SIG-M5 (cell line): ENCODE measurements at places on chromosomes 5 and 9.
A peak's percentile ranks its signal among the peaks of the same experiment; 100 is the strongest.

GRCh38 chr9:89655990-89656657 is 51.3 kb downstream of the GADD45G start:
- DNase-seq, result no peak

DNA sequence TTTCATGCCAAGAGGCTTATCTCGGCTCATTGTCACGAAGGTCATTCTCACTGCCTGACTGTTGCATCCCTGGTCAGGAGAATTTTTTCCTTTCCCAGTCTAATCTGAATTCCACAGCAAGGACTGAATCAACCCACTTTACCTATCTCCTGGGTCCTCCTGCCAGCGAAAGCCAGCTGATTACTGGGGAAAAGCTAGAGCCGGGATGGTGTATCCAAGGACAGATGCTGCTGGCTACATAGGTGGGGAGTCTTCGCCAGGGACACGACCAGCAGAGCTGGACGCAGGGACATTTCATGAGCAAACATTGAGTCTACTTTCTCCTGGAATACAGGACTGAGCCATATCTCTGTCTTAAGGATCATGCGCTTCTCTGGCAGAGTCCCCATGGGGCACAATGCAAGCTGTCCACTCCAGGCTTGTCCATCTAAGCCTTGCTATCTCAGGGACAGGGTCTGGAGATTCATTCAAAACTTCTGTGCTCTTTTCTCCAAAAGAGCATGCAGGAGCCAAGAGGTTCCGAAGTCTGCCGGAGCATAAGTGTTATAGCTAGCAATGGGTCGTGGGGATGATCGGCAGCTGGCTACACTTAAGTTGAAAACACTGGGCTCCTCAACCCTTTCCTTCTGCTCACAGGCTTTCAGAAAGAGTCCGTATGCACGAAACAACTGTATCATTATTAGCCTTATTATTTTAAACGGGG is 6.5 kb upstream of the HAND1 start:
- DNase-seq, result no peak

DNA sequence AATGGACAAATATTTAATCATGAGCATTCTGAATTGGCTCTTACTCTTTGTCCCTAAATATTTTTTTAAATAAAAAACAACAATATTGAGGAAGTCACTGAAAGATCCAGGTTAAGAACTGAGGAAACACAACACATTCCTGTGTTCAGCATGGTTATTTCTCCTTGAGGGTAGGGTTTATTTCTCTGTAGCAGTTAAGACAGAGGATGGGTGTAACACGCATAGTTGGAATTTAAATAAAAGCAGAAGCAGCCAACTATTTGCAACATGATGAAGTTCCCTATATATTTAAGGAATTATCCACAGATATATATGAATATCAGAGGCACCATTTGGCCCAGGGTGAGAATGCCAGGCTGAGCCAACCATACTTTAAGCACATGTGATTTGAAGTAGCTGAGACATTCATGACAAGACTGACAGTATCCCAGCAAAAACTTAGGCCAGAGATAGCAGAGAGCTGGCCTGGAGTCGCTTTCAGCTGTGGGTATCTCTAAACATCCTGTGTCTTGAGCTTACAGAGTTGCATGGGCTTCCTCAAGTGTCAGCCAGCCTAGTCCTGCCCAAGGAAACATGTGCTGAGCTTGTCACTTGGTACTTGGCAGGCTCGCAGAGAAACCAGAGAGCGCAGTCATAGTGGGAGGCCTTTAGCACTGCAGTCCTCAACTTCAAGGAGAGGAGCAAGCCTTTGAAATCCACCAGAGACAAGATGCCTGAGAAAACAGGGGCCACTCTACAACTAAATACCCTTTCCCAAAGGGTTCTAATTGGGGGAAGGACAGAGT is 43.6 kb downstream of the SEMA5A start:
- DNase-seq, result no peak

DNA sequence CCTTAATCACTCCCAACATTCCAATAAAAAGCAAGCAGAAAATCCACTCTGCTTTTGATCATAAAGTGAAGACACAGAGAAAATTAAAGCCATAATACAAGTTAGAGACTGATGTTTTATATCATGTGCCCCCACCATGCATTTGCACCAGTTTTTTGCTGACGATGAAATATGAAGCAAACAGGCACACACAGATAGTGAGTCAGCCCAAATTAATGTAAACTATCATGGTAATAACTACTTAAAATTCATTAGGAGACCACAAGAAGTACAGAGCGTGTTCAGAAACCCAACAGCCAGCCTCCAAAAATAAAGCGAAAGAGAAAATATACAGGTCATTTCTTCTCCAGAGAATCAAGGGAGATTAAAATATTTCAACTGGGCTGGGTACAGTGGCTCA is 46.4 kb upstream of the KDM4C start:
- DNase-seq, result no peak

DNA sequence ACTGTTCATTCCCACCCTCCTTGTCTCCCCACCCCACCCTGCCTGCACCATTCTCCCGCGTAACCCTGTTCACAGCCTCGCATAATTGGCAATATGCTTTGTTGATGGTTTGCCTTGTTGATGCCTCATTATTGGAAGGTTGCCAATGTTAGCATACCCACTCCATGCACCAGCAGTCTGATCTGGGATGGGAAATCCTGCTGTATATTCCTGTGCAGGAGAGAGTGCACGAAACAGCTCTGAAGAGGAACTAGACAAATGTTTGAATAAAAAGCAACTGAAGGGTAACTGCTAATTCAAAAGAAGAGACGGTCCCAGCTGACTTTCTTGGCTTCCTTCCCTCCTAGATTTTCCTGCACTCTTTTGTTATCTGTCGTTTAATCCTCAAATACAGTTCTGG is 271.7 kb upstream of the TLE4 start:
- no peak for DNase-seq

- DNase-seq, result no peak
Measured at GRCh38 chr5:135133698-135134515, 99.9 kb upstream of the PITX1 start.

GRCh38 chr5:125064621-125065438 is 318.4 kb upstream of the ZNF608 start:
- no peak for DNase-seq

GRCh38 chr9:33816327-33817252 is at the start of gene UBE2R2:
UBE2R2 (plus strand) TSS chr9:33817160; CDS start chr9:33817758, 598 bp downstream.
- peak; percentile 61 for DNase-seq

DNA sequence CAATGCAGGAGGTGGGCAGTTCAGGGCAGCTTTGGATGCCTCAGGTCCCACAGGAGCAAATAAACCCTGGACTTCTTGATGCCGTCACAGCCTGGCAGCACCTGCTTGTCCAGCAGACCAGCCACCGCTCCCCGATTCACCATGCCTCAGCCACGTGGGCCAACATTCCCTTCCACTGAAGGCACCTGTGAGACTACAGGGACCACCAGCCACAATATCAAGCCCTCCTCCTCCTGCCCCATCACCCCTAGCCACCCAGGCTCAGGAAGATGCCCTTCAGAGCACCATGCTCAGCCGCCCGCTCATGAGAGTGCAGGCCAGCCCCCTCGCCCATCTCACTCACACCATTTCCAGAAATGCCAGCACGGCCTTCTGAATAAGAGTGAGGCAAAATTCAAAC is 234.7 kb downstream of the SYK start:
- DNase-seq, result no peak

DNA sequence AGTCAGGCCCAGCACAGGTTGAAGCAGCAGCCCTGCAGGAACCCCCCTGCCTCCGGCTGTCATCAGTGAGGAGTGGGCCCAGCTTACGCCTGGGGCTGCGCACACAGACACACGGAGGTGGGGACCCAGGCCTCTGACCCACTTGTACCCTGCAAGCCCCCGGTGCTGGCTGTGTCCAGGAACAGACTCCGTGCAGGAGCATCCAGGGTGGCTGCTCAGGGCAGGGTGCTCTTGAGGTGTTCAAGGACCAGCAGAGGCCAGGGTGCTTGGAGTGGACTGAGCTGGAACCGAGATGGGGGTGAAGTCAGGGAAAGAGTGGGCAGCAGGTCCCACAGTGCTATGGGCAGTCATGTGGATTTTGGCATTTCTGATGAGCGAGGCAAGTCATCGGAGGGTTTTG is 199.5 kb downstream of the CACNA1B start:
- no peak for DNase-seq

- DNase-seq, result no peak
Measured at GRCh38 chr9:101065930-101066329, 37.4 kb downstream of the PLPPR1 start.

- no peak for DNase-seq
Measured at GRCh38 chr5:1175015-1175414, 26.4 kb upstream of the SLC6A19 start.

DNA sequence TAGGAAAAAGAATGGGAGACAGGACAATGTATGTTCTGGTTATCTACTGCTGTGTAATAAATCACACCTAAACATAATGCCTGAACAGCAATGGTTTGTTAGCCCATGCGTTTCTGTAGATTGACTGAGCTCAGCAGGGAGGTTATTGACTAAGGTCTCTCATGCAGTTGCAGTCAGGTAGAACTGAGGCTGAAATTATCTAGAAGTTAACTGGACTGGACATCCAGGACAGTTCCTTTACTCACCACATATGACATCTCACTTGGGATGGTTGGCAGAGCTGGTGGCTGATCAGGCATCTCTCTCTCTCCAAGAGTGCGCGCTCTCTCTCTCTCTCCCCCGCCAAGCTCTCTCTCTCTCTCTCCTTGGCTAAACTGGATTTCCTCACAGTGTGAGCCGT is 8.9 kb upstream of the FOXB2 start:
- DNase-seq, result no peak

DNA sequence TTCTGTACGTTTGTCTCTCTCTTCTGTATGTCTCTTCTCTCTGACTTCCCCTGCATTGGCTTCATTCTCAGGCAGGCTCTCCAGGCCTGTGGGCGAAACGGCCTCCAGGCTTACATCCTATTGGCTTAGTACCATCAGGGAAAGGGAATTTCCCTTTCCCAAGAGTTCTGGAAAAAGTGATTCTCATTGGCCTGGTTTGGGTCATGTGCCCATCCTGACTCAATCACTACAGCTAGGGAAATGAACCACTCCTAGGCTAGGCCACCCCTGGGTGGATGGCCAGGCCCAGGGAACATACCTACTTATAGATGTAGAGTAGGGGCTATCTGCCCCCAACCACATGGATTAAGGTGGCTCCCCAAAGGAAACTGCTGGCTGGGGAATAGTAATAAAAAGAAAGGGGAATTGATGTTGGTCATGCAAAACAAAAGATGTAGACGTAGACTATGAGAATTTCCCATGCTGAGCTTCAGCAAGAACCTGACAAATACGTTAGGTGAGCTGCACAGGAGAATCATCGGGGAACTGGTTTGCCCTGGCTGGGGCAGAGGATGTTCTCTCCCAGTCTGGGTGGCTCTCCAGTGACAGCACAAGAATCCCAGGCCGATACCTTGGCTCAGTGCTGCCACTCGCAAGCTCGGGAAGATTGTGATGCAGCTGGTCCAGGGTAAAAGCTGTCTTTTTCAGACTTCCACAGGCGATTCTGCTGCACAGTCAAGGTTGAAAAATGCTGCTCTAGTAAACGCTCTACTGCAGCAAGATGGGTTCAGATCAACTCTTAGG is 3.7 kb upstream of the EGR1 start:
- DNase-seq, result no peak

GRCh38 chr5:61028382-61028781 is 83.4 kb downstream of the NDUFAF2 start:
- DNase-seq, result no peak

DNA sequence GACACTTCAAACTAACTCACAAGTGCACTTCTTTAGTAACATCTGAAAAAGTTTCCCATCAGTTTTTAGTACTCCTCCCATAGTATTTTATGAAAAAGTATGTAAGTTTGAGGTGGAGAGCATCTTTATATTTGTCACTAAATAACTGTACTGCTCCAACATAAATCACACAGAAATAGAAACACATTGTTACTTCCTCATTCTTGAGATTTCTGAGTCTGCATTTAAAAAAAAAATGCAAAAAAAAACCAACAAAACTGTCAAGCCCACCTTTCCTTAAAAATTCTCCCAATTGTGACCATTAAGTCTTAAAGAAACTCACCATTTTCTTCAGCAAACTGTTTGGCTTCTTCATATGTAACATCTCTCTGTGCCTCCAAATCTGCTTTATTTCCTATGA is 18.7 kb downstream of the RAB14 start:
- no peak for DNase-seq
